ENCODE measurements at places on chromosomes 6 and 20.
A peak's percentile ranks its signal among the peaks of the same experiment; 100 is the strongest.

- DNase-seq = no peak
These were observed 53.6 kb downstream of the KAT14 start for GRCh38 chr20:18191306-18191705.

- no peak for DNase-seq
These were observed 156.1 kb downstream of the SYCP2 start for GRCh38 chr20:59777331-59777725.

DNA sequence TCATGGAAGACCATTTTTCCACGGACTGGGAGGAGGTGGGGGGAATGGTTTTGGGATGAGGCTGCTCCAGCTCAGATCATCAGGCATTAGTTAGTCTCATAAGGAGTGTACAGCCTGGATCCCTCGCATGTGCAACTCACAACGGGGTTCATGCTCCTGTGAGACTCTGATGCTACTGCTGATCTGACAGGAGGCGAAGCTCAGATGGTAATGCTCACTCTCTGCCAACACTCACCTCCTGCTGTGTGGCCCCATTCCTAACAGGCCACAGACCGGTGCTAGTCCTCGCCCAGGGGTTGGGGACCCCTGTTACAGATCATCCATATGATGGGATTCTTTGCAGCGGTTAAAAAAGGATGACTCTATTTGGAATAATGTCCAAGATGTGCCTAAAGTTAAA is 27.6 kb upstream of the BMP7 start:
- no peak for DNase-seq

- DNase-seq = no peak
These were observed 52.0 kb downstream of the CDC5L start for GRCh38 chr6:44439270-44440045.

DNA sequence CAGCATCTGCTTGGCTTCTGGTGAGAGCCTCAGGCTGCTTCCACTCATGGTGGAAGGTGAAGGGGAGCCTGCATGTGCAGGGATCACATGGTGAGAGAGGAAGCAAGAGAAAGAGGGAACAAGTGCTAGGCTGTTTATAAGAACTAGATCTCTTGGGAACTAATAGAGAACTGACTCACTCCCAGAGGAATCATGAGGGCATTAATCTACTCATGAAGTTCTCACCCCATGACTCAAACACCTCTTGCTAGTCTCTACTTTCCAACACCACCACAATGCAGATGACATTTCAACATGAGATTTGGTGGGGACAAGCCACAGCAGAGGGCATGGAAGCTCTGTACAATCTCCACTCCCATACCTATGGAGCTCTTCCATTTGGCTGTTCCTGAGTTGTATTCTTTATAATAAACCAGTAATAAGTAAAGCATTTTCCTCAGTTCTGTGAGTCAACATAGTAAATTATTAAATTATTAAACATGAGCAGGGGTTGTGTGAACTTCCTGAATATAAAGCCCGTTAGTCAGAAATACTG is 524.1 kb upstream of the NRSN1 start:
- no peak for DNase-seq

DNA sequence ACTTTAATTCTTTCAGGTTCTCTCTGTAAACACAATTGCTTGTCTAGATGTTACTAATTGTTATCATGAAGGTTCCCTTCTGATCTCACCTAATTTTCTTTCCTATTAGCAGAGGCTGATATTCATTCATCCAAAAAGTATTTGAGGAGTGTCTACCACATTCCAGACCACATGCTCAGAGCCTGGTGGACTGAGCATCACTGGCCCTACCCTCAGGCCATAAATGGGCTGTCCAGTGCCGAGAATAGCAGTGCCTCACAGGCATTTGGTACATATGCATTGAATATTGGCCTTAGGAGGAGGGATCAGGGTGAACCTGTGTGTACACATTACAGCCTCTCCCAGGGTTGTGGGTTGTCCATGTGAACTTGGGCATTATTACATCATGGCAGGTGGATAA is 40.4 kb upstream of the PRELID3B start:
- no peak for DNase-seq

DNA sequence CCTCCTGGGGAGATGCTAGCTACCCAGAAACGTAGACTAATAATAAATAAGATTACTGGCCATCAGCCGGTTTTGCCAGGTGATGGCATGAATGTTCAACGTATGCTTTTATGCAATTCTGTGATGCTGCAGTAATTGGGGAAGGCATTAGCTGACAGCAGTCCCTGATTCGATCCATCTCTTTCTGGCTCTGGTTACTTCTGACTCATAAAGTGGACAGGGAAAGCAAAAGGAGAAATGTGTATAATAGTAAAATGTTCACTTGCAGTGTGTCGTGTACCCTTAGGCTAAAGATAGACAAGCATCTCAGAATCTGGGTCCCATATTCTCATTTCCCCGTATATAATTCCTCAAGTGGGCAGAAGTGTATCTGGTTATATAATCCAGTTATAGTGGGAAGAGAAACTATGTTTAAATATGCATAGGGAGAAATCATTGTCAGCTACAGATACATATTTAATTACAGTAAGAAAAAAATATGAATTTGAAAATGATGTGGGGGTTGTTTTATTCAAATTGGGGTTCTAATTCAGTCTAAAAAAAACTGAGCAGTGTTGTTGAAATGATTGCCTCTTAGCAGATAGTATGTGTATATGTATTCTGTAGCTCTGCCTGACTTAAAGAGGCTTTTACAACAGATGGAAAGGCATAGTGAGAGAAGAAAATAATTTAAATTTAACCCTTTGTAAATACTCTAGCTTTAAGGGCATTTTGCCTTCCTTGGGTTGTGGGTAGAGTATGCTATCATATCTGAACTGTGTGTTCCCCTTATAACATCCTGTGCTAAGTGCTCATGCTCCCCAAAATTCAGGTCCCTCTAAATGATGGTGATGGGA is 40.6 kb downstream of the DOK5 start:
- no peak for DNase-seq

DNA sequence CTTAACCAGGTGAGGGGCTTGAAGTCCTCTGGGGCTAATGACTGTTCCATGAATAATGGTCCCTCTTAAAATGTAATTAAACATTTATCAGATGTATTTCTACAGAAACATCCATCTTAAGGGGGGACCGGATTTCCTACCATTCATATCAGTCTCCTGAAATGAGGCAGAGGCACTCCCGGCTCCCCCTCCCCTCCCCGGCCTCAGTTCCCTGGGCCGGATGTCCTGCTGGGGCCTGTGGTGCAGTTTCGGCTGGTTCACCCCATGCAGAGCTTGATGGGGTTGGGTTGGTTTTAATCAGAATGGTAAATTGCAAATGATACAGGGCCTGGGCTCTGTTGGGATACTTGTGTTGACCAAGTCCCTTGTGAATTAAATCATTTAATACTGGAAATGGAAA is 349.4 kb downstream of the PREX1 start:
- no peak for DNase-seq

- peak; percentile 21 for DNase-seq
These were observed 42.4 kb upstream of the DDR1 start for GRCh38 chr6:30841644-30842504.

DNA sequence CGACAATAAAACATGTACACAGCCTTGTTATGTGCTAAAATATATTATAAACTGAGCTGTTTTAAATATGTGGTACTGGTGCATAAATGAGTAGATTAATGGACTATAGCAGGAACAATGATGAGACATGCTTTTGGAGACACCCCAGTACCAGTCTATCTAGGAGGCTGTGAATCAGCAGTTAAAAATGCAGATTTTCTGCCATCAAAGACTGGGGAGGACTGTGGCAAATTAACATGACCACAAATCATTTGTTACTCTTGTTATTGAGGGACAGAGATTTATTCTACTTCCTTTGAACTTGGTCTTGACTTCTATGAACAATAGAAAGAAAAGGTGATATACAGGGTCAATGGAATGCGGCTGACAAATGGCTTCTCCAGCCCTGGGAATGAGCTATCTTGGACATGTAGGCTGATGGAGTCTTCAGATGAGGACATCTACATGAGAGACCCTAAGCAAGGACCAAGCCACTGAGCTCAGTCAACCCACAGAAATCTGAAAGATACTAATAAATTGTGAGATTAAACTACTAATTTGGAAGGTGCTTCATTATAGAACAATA is 551.7 kb upstream of the GJE1 start:
- DNase-seq = no peak

DNA sequence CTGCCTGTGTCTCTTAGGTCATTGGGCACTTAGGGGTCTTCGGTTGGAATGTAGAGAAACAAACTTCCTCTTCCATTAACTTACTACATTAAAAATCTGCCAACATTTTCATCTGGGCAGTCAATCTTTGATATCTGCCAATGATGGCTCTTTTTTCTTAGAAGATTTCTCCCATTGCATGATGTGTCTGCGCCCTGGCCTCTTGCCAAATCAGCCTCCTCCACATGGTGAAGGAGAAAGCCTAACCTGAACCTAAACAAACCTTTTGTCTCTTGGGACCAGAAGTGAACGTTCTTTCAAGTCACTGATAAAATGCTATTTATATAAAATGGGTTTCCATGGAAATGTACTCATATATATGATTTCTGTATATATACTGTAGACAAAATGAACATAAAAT is 998.9 kb upstream of the GJE1 start:
- no peak for DNase-seq
